ENCODE measurements at places on chromosomes 12 and 14. TPM values are rescaled to one million over a fixed set of nuclear protein-coding genes. Genes with fewer than 3 reads are reported as not detected.

The ADSS1 gene
- total RNA-seq = 7.9 TPM

The ANO2 gene
- 5.5 TPM for total RNA-seq

The PRKD1 gene
- total RNA-seq = 6.8 TPM

The ZNF740 gene
- total RNA-seq = 35.6 TPM

The NANOG gene
- 229 TPM for total RNA-seq

The SIX4 gene
- total RNA-seq = 38.9 TPM

The CPM gene
- total RNA-seq = 1.1 TPM

The HOXC9 gene
- total RNA-seq = not detected

The DACT1 gene
- 26.2 TPM for total RNA-seq

Measured in H1 (cell line).